Activated naive CD4-positive, alpha-beta T cell treated with anti-CD3 and anti-CD28 coated beads for 36 hours (primary cell): ENCODE measurements at places on chromosomes 1 and 21. TPM values are rescaled to one million over a fixed set of nuclear protein-coding genes. Genes with fewer than 3 reads are reported as not detected.

The SLC9A1 gene
- total RNA-seq, result 16.5 TPM

DNA sequence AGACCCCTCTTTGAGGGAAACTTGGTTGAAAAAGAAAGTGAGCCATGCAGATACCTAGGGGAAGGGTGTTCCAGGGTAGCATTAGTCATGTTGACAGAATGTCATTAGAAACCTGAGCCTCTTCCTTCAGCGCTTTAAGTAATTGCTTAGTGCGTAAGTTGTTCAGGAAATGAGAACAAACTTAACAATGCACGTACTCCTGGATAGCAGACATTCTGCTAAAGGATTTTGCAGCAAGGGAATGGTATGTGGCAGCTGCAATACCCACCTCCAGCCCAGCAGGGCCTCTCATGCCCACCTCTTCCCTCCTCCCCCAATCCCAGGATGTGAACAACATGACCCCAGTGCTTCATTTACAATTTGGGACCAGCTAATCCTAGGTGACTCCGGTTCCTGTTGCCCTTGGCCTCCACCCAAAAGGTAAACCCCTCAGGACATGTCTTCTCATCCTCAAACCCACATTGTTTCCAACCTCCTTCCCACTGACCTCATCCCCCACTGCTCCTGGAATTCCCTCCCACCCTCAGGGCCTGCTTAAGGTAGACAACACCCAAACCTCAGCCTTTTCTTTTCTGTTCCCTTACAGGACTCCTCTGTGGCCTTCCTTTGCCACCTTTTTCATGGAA lies 98.0 kb upstream of the BCAR3 start:
- no peak for DNase-seq

- no peak for DNase-seq
These were observed 40.5 kb upstream of the ZNF326 start for GRCh38 chr1:89954401-89954800.

DNA sequence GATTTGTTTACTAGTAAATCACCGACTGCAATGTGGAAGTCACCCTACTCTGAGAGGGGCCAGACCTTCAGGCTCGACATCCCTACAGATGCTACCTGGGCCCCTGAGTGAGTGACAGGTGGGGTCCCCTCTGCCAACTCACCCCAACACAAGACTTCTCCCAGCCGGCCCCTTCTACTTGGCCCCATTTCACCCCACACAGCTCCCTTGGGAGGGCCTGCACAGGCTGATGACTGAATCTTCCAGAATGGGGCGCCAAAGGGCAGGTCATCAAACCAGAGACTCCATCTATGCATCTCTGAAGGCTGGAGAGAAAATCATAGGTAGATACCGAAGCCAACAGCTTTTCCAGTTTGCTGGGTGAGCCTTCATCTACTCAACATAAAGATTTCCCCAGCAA lies 9.4 kb upstream of the S100A8 start:
- no peak for DNase-seq

DNA sequence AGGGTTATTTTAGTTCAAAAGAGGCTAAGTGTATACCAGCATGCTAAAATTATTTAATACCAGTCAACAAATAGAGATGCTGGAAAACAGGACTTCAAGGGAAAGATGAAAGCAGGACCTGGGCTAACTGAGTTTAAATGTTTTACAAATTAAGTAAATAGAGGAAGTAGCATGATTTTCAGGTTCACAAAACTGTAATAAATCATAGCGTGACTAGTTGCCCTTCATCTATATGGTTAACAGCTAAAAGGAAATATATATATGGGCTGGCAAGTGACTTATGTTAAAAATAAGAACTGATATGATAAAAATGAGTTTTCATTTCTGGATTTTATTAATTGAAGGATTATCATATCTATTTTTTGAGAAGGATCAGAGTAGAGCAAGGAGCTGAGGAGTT lies 25.6 kb downstream of the DPYD start:
- no peak for DNase-seq

The CA14 gene
- not detected for total RNA-seq

DNA sequence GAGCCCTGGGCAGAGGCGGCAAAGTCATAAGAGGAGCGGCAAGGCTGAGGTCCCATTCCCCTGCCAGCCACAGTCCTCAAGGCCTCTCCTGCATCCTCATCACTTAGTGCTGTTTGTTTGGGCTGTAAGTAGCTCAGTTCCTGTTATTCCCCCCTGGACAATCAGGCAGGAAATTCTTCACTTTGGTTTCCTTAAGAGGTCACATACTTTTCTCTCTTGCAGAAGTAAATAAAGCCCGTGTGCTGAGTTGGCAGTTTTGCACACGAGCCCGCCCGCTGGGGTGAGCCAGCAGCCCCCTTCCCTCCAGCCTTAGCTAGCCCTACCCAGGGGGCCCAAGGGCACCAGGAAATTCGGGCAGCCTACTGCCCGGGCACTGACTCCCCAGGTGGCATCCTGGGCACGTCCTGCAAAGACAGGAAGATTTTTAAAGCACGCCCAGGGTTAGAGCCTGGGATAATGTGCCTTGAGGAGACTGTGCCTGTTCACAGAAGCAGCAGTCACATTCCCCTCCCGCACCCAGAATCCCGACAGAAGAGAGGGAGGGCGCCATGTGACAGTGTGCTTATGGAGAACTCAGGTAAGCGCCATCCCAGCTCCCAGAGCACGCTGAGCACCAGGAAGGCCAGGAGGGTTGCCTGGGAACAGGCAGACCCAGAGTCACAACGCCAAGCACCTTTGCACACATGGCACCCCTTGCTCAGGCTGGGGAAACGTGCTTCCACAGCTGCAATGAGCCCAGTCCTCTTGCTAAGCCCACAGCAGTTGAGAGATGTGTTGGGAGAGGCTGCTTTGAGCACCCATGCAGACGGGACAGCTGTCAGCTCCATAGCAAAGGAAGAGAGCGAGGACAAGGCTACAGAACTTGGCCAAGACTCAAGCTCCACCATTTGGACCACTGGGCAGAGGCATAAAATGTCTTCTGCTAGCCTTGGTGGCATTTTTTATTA lies 144.5 kb upstream of the TMEM51 start:
- DNase-seq, result no peak

The OR2AJ1 gene
- total RNA-seq, result not detected

GRCh38 chr1:117054068-117054467 lies 6.1 kb upstream of the TTF2 start:
- DNase-seq, result no peak

DNA sequence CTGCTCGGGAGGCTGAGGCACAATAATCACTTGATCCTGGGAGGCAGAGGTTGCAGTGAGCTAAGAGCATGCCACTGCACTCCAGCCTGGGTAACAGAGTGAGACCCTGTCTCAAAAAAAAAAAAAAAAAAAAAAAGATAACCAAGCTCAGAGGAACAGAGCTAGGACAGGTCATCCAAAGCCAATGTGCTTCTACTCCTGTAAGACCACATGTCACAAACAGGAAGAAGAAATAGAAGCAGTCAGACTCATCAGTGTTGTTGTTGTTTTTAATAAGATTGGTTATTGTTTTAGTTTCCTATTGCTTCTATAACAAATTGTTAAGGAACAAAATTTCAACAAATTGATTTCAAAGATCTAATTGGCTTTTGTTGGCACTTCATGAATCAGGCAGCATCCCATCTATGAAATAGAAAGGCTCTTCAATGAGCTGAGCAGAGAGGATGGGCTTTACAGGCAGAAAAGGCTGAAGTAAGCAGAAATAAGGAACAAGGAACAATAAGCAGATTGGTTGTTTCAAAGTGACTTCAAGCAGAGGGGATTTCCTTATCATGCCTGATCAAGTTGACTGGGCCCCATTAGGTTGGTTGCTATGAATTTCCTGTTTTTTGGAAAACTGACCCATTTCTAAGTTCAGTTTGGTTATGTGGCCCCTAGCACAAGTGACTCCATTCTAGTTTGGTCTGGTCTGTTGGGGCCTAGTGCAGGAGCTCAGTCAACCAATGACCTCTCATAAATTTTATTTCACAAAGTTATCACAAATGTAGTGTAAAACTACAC lies 6.0 kb upstream of the AKNAD1 start:
- DNase-seq, result no peak

DNA sequence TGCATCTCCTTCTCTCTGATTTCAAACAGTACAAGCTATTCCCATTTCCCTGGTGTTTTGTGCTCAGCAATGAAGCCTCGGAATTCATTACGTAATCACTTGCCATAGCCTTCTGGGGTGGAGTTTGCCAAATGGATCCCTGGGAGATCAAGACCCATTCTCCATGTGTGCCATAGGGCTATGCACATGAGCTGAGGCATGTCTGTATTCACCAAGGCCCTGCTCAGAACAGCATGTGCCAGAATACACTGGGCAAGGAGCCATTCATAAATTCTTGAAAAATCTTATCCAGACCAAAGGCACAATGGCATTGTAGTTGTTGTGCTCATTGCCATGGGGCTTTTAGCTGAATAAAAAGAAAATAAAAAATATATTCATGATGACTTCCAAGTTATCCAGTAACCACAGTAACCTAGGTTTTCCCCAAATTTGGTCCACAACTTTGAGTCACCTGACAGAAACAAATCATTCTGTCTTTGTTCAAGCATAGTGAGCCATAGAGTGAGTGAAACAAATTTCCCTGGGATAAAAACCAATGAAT lies 53.0 kb downstream of the CRB1 start:
- no peak for DNase-seq

GRCh38 chr1:90959352-90960206 lies 62.3 kb downstream of the ZNF644 start:
- no peak for DNase-seq

The FTCD gene
- not detected for total RNA-seq

The ALX3 gene
- not detected for total RNA-seq

The HNRNPCL1 gene
- total RNA-seq, result not detected

The HPDL gene
- total RNA-seq, result 11.1 TPM
